ENCODE measurements at places on chromosomes 16 and 17. TPM values are rescaled to one million over a fixed set of nuclear protein-coding genes. Genes with fewer than 3 reads are reported as not detected.

The SPHK1 gene
- total RNA-seq, result 141 TPM

The ARL5C gene
- not detected for total RNA-seq

The APRT gene
- 236 TPM for total RNA-seq

The RDM1 gene
- total RNA-seq, result 1.0 TPM

The EDC4 gene
- total RNA-seq, result 43.0 TPM

The BIRC5 gene
- 25.3 TPM for total RNA-seq

The STH gene
- not detected for total RNA-seq

The TRIM72 gene
- not detected for total RNA-seq

The KIF19 gene
- not detected for total RNA-seq

The QPRT gene
- 6.2 TPM for total RNA-seq

The CUEDC1 gene
- 4.9 TPM for total RNA-seq

The PIGQ gene
- total RNA-seq, result 27.6 TPM

The PRDM7 gene
- not detected for total RNA-seq

The SEZ6 gene
- not detected for total RNA-seq

The MT1H gene
- 10.1 TPM for total RNA-seq

The PIRT gene
- not detected for total RNA-seq

The CIBAR2 gene
- not detected for total RNA-seq

The CCL23 gene
- not detected for total RNA-seq

The GP1BA gene
- not detected for total RNA-seq

The CES5A gene
- total RNA-seq, result not detected

The KCNJ18 gene
- not detected for total RNA-seq

The YWHAE gene
- total RNA-seq, result 727 TPM

The ACSM2B gene
- not detected for total RNA-seq

The CFAP97D1 gene
- not detected for total RNA-seq

The TEX14 gene
- not detected for total RNA-seq

The SLC35B1 gene
- 71.7 TPM for total RNA-seq

The HLF gene
- not detected for total RNA-seq

The GRAPL gene
- total RNA-seq, result not detected

The ZPBP2 gene
- not detected for total RNA-seq

The NFATC2IP gene
- 20.5 TPM for total RNA-seq

The KIF2B gene
- total RNA-seq, result not detected

The CX3CL1 gene
- total RNA-seq, result 8.4 TPM

The HOXB6 gene
- 0.08 TPM for total RNA-seq

The DLX4 gene
- 0.23 TPM for total RNA-seq

The KRT27 gene
- total RNA-seq, result not detected

The SCGB1C2 gene
- not detected for total RNA-seq

The TEX2 gene
- total RNA-seq, result 31.6 TPM

The SHBG gene
- total RNA-seq, result not detected

Data from hair follicular keratinocyte (primary cell).